Stimulated activated CD4-positive, alpha-beta T cell treated with anti-CD3 and anti-CD28 coated beads, Interleukin-2, amount 100 ng/mL, for 24 hours (primary cell): ENCODE measurements at places on chromosomes 16 and 17.

GRCh38 chr16:12188061-12188934, 211.8 kb downstream of the SNX29 start:
- DNase-seq, result no peak

GRCh38 chr17:22142091-22142490, 449.8 kb downstream of the KCNJ18 start:
- no peak for DNase-seq

DNA sequence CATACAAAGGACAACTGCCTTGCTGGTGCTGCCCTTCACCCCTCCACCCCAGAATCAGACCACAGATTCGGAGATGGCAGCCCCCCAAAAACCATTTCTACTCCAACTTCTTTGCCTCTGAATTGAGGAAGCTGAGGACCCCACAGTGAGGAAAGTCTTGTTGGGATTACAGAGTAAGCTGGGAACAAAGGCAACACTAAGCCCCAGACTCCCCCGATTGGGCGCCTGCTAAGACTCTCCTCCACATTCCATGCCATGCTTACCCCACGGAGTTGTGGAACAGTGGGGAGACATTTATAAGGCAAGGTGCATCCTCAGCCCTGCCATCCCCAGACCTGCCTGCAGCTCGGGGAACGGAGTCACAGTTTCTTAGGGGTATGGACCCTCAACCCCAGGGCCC, 1.9 kb downstream of the GIT1 start:
- no peak for DNase-seq

DNA sequence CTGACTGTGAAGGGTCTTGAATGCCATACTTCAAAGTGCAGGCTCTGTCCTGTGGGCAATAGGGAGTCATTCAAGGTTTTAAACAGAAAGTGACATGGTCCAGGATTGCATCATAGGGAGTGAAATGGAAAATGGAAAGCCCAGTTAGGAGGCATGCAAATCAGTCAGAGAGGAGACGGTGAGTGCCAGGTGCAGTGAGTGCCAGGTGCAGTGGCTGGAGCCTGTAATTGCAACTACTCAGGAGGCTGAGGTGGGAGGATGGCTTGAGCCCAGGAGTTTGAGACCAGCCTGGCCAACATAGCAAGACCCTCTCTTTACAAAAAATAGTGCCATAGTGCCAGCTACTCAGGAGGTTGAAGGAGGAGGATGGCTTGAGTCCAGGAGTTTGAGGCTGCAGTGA, 35.2 kb upstream of the SIAH1 start:
- no peak for DNase-seq

- DNase-seq, result peak; percentile 94
These were observed at the start of gene LONP2 for GRCh38 chr16:48244080-48244862. Gene LONP2 (plus strand): TSS chr16:48244300. CDS start chr16:48244389, 89 bp downstream.

DNA sequence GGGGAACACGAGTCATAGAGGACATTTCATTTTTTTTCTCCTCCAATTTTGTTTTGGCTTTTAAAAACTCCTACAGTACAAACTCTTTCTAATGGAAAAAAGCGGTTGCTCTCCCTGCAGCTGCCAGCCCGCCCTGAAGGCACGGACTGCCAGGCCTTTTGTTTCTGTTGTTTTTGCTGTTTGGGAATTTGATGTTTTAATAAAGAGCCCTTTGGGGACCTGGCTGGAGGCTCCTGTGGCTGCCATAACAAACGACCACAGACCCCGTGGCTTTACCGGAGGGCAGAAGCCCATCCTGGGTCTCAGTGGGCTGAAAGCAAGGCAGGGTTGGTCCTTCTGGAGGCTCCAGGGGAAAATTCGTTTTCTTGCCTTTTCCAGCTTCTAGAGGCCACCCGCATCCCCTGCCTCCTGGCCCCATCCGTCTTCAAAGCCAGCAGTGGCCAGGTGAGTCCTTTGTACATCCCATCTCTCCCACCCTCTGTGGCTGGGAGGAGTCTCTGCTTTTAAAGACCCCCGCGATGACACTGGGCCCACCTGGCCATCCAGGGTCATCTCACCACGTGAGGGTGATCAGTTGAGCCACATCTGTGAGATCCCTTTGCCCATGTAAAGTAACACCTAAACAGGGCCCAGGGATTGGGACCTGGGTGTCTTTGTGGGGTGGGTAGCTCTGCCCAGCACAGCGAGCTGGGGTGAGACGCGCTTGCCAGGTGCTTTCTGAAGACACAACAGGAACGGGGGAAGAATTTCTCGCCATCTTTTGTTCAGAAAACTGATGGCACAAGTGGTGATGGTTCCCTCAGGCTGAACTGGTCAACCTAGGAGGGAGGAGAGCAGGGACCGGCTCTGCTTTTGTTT, 113.9 kb downstream of the BANP start:
- DNase-seq, result no peak

- DNase-seq, result no peak
These were observed 273.1 kb downstream of the CDH13 start for GRCh38 chr16:82899731-82900450.

DNA sequence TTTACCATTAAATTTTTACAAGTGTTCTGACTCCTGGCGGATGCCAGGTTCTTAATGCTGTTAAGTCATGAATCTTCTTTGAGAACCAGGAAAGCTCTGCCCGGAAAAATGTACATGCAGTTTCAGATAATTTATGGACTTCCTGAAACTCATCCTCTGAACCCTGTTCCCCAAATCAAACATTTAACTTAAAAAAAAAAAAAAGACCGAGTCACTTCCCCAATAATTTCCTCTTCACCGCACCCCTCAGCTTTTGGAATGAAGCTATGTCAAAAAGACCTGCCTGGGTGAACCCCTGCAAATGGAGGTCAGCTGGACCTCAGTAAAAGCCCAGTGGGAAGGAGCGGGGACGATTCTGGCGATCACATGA, 15.0 kb downstream of the ZNF232 start:
- no peak for DNase-seq
